ENCODE measurements at places on chromosomes 3 and 15.

- DNase-seq = no peak
Measured at GRCh38 chr15:70504299-70504951, 258.9 kb downstream of the UACA start.

GRCh38 chr3:19543212-19543841 is 390.7 kb downstream of the EFHB start:
- peak; percentile 40 for DNase-seq

DNA sequence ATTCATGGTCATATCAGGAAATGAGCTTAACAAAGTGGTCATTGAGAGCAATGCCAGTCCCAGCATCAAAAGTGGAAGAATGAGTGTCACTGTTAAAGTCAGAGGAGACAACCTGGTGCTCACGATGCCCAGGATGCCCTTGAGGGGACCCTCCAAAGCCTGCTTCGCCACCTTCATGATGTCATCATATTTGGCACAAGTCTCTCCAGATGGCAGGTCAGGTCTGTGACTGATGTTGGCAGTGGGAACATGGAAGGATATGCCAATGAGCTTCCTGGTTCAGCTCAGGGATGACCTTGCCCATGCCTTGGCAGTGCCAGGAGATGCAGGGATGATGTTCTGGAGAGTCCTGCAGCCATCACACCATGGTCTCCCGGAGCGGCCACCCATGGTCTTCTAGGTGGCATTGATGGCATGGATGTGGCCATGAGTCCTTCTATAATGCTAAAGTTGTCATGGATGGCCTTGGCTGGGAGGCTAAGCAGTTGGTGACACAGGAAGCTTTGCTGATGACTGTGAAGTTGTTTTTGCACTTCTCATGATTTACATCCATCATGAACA is 344.9 kb downstream of the SLC9A9 start:
- DNase-seq = no peak

DNA sequence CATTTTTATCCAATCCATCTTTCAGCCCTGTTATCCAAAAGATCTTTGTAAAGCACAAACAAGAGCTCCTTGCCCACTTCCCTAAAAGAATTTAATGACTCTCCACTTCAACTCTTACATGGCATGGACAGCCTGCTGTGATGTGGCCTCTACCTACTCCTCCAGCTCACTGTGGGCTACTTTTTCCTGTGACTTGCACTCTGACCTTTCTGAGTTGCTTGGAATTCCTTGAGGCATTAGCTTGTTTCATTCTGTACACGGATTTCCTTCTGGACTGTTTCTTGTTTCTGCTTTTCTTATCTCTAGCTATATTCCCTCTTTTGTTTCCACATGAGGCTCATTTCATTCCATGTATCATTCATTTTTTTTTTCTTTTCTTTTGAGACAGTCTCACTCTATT is 15.2 kb downstream of the QTRT2 start:
- no peak for DNase-seq

GRCh38 chr3:106783231-106783630 is 594.0 kb upstream of the CCDC54 start:
- no peak for DNase-seq

- DNase-seq = no peak
Measured at GRCh38 chr3:105158286-105158685, 208.4 kb upstream of the ALCAM start.

DNA sequence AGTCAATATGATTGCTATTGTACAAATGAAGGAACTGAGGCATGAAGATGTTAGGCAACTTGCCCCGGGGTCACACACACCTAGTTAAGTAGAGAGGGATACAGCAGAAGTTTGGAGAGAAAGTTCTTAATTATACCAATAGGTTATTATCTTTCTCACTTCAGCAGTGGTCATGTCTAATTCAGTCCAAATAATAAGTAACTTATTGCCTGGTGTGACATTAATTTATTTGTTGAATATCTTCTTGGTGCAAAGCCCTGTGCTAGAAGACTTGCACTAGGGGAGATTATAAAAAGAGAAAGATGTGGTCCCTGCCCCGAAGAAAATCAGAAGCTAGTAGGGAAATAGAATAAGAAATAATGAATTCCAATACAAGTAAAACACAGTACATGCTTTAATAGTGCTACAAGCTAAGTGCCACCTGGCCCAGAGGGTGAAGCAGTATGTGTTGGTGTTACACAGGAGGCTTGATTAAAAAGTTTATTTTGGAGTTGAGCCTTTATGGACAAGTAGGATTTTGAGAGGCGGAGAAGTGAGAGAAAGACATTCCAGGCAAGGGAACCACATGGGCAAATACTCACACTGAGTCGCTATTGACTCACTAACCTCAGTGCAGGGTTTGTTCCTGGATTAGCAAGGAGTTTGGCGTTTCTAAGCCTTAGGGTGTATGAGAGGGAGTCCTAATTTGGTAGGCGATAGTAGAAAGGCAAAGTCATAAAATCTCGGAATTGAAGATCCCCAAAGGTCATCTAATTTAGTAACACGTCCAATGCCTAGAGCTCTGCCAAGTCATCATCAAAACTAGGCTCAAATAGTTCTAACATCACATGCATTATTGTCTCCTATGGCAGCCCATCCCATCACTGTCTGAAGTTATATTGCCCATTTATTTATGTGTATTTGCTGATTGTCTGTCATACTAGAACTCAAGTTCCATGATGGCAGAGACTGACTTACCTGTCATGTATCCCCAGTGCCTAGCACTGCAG is 19.2 kb upstream of the GSK3B start:
- DNase-seq = no peak

- no peak for DNase-seq
Measured at GRCh38 chr15:60660290-60661051, 181.5 kb upstream of the ICE2 start.

GRCh38 chr15:45393851-45394250 is 15.5 kb upstream of the GATM start:
- no peak for DNase-seq

DNA sequence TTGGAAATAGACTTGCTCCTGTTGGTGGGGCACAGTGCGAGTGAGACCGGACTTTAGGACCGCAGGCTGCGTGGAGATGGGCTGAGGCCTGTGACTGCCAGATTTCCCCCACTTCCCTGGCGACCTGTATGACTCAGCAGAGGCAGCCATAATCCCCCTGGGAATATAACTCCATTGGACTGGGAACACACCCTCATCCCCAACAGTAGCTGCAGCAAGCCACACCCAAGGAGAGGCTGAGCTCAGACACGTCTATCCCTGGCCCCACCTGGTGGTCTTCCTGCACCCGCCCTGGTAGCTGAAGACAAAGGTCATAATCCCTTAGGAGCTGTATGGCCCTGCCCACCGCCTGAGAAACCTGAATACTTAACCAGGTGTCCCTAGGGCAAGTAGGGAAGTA is 42.6 kb downstream of the DZIP1L start:
- DNase-seq = no peak

- DNase-seq = no peak
Measured at GRCh38 chr3:196124608-196125007, 42.7 kb upstream of the TFRC start.

DNA sequence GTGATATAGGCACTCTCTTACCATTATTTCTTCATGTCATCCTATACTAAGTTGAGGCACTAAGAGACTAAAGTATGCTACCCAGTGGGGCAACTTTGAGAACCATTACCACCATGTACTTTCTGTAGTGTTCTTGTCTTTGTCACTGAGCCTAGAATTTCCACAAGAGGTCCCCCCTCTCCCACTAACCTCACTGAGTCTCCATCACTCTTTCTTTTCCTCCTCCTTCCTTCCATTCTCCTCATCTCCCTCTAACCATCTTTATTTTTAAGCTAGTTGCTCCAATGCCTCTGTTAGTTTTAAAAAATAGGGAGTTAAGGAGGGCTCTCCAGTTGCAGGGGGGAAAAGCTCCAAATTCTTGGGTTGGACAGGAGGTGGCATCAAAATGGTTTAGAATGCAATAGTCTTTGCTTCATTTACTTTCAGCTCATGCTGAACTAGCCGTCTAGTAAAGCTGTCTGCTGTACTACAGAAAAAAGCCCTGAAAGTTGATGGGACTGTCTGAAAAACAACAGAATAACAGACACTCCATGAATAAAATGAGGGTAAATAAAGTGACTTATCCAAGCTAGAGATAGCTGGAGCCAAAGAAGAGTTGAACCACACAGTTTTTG is 85.1 kb upstream of the MYRIP start:
- DNase-seq = no peak

- DNase-seq = no peak
Measured at GRCh38 chr3:284322-284721, 87.8 kb downstream of the CHL1 start.

- no peak for DNase-seq
Measured at GRCh38 chr3:88005066-88005465, 53.7 kb downstream of the CGGBP1 start.

- no peak for DNase-seq
Measured at GRCh38 chr15:52225230-52225629, 34.0 kb upstream of the GNB5 start.

- DNase-seq = no peak
Measured at GRCh38 chr3:144361002-144361401, 389.4 kb downstream of the DIPK2A start.

DNA sequence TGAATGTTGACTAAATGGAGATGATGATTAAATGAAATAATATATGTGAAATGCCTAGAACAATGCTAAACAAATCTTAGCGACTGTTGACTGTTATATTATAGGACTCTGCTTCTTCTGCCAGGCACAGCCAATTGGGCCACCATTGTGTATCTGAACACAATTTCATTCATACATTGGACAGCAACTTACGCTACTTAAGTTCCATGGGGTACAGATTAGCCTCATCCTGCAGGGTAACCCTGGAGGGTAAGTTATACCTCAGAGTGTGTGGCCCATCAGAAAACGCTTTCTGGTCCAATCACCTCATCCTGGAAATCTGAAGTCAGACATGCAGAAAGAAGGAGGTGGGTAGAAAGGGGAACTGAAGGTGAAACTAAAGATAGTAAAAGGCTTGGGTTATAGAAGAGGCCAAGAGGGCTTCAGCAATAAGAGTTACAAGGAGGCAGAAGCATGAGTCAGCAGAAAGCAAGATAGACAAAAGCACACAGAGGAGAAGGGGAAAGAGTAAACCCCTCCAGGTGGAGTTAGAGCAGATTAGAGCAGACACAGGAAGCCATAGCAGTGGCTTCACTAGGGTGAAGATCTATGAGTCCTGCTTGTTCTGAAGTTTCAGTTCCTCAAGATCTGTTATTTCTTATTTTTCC is 119.3 kb upstream of the SLC24A5 start:
- no peak for DNase-seq

DNA sequence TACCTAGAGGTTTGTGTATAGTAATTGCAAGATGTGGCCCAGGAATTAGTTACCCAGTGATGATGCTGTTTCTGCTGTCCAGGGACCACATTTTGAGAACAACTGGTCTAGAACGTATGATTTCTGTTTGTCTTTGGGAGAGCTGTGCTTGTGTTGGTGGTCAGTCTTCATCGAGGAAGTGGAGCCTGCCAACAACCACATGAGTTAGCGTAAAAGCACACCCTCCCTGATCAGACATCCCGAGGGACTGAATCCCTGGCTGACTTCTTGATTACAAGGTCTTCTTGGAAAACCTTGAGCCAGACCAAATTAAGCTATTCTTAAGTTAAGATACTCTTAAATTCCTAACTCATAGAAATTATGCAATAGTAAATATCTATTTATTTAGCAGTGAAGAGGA is 81.7 kb upstream of the ZPLD1 start:
- no peak for DNase-seq

Data from NCI-H748 treated with DMSO at 0.1 percent for 48 hours (cell line).